ENCODE measurements at places on chromosomes 13 and 19.

DNA sequence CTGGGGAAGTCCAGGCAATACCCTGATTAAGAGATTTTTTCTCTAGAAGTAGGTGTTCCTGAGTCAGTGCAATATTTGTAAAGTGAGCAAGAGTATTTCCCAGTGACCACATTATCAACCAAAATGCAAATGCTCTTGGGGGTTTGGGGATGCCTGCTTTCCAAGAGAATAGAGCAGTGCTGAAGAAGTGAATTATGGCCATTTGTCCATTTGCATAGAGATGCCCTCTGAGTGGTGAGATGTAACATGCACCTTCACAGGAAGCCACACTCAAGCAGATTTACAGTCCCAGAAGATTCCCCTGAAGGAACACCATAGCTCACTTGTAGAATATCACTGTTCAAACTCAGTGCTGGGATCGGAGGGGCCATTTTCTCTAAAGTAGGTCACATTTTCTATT, 71.8 kb downstream of the TNFSF11 start:
- DNase-seq, result no peak

DNA sequence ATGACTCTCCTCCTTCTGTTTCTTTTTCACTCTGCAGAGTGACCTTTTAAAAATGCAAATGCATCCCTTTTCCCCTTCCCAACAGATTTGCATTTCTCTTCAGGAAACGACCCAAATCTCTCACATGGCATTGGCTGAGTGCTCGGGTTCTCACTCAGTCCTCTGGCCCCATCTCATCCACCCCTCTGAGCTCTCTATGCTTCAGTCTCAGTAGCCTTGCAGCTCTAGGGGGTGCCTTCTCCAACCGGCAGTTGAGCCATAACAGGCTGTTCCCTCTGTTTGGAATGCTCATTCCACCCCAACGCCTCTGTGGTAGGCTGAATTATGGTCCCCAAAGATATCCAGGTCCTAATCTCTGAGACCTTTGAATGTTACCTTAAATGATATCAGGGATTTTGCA, 78.2 kb downstream of the AKAP11 start:
- DNase-seq, result no peak

- no peak for DNase-seq
Measured at GRCh38 chr13:30936971-30937370, 4.5 kb downstream of the TEX26 start.

DNA sequence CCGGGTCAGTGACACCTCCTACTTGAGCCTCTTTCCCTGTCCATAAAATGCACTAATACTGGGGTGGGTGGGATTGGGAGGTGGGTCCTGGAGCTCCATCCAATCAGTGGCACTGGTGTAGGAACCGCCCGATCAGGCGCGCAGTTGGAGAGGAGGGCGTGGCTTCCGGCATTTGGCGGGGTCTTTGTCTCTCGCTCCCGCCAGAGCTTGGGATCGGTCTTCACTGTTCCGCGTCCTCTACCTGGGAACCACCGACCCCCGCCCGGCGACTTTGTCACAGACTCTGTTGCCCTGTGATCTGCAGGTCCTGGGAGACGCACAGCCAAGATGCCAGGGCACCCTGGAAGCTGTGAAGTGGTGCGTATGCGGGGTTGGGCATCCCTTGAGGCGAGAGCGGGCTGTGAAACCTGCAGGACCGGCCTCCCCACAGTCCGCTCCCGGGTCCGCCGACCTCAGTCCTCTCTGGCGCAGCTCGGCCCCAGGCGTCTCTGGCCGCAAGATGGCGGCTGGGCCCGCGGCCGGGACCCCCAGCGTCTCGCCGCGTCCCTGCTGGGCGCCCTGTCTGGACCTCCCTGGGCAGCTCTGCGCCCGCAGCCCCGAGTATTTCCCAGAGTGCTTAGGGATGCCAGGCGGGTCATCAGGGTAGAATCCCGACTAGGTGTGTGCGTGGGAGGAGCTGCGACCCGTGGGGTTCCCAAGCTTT, 41.6 kb upstream of the ZNF730 start:
- peak; percentile 29 for DNase-seq

GRCh38 chr13:110317093-110317492, 10.0 kb downstream of the COL4A2 start:
- no peak for DNase-seq

DNA sequence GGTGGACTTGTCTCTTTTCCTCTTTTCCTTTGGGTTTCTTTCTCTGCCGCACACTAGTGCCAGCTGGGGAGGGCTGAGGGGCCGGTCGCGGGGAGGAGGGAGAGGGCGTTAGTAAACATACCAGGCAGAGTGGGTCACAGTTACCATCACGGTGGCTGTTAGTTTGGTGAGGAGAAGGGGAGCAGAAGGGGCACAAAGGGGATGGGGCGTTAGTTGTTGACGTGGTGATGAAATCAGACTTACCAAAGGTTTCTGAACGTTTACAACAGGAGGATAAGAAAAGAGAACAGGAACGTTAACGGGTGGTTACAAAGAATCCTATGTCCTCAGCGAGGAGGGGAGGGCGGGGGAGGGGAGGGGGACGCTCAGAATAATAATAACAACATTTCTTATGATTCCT, 77.9 kb downstream of the PTPRS start:
- no peak for DNase-seq

- DNase-seq, result no peak
Measured at GRCh38 chr13:103142151-103142550, 75.9 kb upstream of the SLC10A2 start.

DNA sequence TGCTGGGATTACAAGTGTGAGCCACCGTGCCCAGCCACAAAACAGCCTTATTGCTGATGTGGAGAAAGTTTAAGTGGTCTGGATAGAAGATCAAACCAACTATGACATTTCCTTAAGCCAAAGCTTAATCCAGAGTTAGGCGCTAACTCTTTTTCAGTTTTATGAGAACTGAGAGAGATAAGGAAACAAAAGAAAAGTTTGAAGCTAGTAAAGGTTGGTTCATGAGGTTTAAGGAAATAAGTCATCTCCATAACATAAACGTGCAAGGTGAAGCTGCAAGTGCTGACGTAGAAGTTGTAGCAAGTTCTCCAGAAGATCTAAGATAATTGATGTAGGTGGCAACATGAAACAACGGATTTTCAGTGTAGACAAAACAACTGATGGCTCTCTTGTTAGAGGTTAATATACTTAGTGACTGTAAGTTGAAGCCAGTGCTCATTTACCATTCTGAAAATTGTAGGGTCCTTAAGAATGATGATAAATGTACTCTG, 41.6 kb downstream of the ZMYM2 start:
- DNase-seq, result no peak

- DNase-seq, result no peak
Measured at GRCh38 chr13:113048766-113049165, 56.8 kb upstream of the F7 start.

DNA sequence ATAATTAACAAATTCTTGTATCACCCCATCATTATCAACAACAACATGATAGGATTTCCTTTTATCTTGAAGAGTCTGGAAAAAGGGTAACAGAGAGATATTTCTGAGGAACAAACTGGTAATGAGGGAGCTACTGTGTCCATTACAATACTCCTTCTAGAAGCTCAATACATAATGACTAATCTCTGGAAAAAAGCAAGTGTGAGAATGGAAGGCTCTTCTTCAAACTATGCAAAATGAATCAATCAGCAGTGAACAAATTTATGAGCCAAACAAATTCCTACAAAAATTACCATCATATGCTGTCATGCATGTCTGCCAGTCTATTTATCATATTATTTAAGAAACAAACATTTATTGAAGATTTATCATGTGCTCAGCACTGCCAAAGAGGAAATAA, 30.0 kb upstream of the USPL1 start:
- DNase-seq, result no peak

- no peak for DNase-seq
Measured at GRCh38 chr13:105616333-105617075, 919.0 kb downstream of the EFNB2 start.

DNA sequence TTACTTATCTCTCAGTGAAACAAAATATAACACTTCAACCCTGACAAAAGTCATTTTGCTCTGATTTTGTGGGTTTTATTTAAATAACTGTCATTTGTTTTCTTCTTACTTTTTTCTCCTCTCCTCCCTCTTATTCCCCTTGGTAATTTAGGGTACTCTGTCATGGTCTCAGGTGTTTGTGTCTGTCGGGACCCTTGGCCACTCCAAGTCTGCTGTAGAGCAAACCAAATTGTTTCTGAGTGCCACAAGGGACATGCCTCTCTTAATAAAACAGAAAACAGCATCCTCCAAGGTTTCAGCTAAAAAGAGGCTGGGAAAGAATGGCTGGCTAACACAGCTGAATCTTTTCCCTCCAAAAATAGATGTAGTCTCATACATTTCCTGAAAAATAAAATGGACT, 573.1 kb upstream of the KLF12 start:
- no peak for DNase-seq

DNA sequence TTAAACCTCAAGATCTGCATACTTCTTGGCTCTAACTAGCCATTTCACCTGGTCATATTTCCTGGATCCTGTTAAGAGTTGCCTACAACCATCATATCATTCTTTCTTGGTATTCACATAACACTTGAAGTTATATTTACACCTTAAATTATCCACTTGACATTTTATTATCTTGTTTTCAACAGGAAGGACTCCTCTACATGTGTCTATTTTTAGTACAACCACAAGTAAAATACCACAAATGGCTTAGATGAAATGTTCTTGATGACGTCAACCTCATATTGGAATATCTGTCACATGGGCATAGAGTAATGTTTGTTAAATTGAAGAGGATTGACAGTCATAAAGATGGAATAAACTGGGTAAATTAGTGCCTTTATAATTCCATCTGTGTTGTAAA, 9.4 kb downstream of the PCDH20 start:
- no peak for DNase-seq

GRCh38 chr19:4877753-4878490, 10.5 kb upstream of the PLIN3 start:
- DNase-seq, result no peak

DNA sequence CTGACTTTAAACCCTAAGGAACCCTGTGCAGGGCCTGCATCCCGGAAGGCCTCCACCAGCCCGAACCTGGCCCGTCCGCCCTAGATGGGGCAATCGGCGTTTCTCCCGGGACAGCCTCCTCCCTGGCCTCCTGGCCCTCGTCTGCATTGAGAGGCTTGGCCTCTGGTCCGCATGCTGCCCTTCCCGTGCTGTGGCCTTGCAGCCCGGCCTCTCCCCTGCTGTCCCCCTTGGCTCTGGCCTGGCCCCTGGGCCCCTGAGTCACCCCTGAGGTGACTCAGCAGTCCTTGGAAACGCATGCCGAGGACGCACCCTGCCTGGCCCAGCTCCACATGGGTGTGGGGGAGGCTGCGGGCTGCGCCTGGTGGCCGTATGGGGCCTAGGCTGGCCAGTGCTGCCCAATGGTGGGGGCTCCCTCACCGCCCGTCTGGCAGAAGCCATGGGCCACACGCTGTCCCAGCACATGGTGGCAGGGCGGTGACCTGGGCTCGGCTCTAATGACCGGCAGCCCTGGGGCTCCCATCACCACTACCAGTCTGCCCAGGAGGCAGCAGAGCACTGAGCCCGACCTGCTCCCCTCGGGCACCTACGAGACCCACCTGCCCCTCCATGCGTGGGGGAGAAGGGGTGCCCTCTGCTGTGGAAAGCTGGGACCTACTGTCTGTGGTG, 25.7 kb downstream of the SH3GL1 start:
- no peak for DNase-seq

GRCh38 chr19:10751109-10751953, 33.5 kb downstream of the DNM2 start:
- DNase-seq, result peak; percentile 19

- no peak for DNase-seq
Measured at GRCh38 chr19:18399008-18399407, 1.6 kb upstream of the LRRC25 start.

- DNase-seq, result no peak
Measured at GRCh38 chr13:105406551-105406950, 1128.9 kb downstream of the EFNB2 start.

DNA sequence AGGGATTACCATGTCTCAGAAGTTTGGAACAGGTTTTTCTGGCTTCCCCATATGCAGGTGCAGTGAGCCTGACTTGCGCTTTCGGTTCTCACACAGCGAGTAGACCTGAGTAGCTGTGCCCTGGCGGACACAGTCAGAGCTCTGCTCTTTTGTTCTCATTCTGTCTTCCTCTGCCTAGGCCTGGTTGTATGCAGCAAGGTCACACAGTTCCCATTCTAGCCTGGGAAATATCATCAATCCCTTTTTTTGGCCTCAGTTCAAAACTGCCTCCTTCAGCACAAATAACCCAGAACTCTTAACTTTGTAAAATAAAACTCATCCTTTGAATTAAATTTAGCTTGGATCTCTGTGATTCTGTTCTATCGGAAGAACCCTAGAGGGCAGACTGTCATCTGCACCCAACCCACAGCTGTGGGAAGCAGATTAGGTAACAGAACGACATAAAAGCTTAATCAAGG, 10.2 kb downstream of the OXGR1 start:
- DNase-seq, result no peak

GRCh38 chr13:38528986-38529385, 157.9 kb upstream of the FREM2 start:
- no peak for DNase-seq

DNA sequence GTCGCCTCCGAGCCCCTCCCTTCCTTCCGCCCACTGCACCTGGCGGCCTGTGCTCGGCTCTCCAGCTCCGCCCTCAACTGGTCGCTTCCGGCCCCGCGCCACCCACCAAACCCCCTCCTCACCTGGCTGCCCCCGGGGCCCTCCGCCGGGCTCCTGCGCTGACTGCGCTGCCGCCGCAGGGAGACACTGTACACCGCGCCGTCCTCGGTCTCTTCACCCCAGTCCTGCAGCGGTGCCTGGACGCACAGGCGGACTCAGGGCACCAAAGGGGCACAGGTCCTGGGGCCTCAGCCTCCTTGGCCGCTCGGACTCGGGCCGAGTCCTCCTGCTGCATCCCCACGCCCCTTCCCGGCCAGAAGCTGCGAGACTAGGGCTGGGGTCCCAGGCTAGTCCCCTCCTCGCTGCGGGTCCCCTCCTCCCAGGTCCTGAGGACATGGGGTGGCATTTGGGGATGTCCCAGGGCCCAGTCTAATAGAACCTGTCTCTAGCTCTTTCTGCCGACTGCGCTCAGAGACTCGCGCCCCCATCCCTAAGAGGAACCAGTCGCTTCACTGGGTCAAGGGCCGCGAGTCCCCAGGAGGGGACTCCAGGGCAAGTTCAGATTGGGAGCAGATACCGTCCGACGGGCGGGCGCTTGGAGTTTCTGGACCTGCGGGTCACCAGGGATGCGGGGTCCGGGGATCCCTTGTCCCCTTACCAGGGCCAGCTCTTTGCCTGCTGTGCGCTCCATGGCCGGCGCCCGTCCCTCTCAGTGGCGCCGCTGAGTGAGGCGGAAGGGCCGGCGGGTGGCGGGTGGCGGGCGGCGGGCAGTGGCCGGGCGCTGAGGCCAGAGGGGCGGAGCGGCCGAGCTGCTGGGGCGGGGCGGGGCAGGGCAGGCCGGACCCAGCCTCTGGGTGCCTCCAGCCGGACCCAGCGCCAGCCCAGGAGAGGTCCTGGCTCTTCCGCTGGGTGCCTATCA, at the start of gene RGL3:
Gene RGL3 (minus strand): TSS at position 766 of the 958 bp plus-strand sequence. CDS start 36 bp downstream, at position 730.
- no peak for DNase-seq

DNA sequence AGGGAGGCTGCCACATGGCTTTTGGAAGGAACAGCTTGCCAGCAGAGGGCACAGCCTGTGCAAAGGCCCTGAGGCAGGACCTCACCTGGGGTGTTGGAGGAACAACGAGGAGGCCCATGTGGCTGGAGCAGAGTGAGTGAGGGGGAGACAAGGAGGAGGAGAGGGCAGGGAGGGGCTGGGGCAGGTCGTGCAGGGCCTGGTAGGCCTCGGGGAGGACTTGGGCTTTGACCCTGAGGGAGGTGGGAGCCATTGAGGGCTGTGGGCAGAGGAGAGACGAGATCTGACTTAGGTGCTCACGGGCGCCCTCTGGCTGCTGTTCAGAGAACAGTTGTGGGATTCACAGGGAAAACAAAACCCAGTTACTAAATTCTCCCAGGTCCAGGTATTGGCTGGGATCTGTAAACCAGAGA, 25.2 kb downstream of the ZNRF4 start:
- DNase-seq, result no peak

- no peak for DNase-seq
Measured at GRCh38 chr13:46640843-46641242, 87.9 kb downstream of the LRCH1 start.

Measured in pulmonary artery endothelial cell (primary cell).